ENCODE measurements at places on chromosomes 7 and 10.

DNA sequence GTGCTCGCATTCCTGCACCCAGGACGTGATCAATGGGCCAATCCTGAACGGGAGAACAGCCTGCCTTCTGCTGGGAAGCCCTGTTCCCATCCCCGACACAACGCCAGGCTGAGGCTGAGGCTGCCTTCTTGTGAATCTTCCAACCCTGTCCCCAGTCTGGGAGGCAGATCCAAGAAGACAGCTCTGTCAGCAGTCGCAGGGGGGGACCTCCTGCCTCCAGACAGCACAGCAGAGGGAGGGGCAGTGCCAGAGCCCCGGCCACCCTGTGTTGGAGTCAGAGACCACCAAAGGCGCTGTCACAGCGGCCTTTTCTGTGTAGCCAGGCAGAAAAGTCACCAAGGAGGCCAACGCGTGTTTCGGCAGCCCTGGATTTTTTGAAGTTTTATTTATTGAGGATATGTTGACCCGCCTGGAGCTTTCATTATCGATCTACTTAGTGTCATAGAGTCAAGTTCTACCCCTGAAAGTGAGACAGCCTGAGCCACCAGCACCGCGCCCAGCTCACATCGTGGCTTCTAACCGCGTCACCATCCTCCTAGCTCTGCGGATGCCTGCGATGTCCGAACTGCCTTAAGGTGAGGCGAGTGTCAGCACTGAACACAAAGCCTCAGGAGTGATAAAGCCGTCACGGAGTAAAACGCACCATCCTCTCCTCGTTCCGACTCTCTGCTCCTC is 86.1 kb downstream of the PTPRN2 start:
- no peak for DNase-seq

- no peak for DNase-seq
Observed at GRCh38 chr10:103451831-103452505, at the start of gene CALHM2. TSS of gene CALHM2 (minus strand) at chr10:103452370. CDS start at chr10:103449941, 2,429 bp downstream.

GRCh38 chr10:31359979-31360378 is 41.0 kb downstream of the ZEB1 start:
- no peak for DNase-seq

DNA sequence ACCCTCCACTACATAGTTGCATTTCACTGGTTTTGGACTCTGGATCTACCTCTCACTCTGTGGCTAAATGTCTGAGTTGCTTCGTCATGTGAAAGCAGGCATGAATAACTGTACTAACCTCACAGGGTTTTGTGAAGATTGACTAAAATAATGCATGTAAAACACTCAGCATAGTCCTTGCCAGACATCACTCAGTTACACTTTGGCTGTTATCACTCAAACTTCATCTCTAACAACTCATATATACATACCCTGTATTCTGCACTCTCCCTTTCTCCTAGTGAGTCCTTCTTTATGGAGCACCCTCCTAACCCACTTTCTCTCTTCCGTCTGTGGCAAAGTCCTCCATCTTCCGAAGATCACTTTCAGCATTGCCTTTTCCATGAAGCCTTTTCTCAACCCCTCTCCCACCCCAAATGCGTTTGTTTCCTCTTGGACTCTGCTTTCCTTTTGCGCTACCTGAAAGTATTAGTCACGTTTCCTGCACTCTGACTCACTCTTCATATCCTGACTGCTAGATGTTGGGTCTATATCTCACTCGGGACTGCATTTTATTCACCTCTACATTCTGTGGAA is 72.6 kb downstream of the OSBPL3 start:
- no peak for DNase-seq

DNA sequence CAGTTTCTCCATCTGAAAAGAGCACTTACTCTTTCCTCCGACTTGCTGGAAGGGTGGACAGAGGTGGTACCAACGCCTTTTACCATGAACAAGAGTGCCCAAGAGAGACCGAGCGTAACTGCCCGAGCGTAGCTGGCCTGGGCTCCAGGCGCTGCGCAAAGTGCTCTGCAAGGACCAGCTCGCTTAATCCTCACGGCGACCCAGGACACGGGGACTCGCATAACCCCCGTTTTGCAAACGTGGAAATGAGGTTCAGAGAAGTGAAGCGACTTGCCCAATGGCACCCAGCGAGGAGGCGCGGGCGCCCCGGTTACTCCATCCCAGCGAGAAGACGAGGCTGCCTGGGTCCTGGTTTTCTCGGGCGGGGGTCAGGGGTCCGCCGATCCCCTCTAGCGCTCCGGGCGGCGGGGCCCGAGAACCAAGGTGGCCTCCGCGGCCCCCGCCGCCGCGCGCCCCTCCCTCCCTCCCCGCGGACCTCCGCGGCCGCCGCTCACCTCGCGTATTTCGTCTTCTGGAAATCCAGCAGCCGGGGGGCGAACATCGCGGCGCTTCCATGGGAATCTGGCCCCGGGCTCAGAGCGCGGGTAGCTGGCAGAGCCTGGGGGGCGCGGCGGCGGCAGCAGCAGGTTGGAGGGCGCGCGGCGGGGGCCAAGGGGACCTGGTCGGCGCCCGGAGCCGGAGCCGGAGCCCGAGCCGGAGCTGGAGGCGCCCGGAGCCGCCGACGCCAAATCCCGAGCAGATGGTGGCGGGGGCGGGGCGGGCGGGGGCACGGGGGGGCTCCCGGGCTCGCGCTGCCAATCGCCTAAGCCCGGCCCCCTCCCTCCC is at the start of gene MMD2:
MMD2 (minus strand) TSS at position 711 of the 825 bp plus-strand sequence; CDS start at position 541, 170 bp downstream.
- no peak for DNase-seq

DNA sequence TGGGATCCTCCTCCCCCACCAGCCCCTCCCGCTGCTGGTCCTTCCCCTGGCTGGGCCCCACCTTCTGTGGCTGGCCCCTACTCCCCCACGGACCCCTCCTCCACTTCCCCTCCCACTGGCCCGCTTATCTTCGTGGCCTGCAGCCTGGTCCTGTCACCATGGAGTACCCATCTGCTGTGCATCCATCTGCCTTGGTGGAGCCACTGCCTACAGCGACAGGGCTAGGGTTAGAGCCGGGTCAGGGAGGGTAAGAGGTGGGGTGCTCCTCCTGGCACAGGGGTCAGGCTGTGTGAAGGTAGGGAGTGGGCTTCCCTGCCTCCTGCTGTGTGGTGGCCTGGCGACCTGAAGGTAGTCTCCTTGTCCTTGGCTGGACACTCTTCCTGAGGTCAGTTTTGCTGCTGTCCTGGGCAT is 5.2 kb downstream of the ADCY1 start:
- no peak for DNase-seq

GRCh38 chr10:101130984-101131961 is at the start of gene TLX1:
TSS of gene TLX1 (plus strand) at chr10:101131300. CDS start at chr10:101131542, 242 bp downstream.
- no peak for DNase-seq

GRCh38 chr7:153381275-153382040 is 621.9 kb downstream of the ACTR3B start:
- DNase-seq: no peak

DNA sequence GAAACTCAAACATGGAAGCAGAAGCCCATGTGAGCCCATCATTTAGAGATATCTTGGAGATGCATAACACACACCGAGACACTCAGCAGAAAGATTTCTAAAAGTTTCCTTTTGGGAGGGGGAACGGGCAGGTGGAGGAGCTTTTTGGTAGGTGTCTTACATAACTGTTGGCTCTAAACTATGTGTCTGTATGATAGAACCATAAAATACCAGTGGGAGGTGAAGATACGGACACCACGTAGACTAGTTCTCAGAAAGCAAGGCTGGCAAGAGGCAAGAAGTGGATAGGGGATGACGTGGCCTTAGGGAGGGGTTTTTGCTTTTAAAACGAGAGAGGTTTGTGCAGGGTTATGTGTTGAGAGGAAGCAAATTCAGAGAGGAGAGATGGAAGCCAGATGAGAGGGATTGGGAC is 36.5 kb downstream of the IL15RA start:
- DNase-seq: no peak

- no peak for DNase-seq
Observed at GRCh38 chr7:28608731-28609130, 196.4 kb downstream of the CREB5 start.

GRCh38 chr7:101943889-101944600 is 126.6 kb downstream of the CUX1 start:
- DNase-seq: no peak

DNA sequence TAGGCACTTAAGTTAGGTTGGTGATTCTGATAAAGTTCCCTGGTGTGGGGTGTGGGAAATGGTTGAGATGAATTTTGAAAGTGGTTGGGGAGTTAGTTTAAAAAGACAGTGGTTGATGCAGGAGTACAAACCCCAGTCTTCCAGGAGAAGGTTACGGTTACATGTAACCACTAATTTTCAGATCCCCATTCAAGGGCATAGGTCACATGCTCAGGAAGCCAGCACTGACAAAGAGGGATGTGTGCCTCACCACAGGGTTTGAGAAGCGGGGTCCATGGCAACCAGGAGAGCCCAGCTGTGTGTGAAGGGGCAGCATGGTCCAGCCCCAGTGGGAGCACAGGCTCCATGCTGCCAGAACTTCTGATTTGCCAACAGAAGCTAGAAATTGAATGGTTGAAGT is 144.2 kb downstream of the MDFIC start:
- no peak for DNase-seq

- DNase-seq: no peak
Observed at GRCh38 chr10:70286616-70287015, 2.8 kb upstream of the NPFFR1 start.

DNA sequence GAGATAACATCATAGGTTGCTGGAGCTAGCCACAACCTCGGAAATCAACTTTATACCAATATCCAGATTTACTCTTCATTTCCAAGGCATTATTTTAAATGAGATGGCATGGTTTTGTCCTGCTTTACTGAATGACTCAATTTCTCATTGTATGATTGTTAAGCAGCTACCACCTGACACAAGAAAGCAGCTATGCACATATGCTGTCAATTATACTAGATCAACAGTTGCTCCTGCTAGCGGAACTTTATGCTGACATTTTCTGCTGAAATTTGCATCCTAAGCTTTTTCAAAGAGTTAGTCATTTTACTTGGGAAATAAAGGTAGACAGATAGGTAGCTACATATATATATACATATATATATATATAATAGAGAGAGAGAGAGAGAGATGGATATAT is 8.9 kb upstream of the CH25H start:
- DNase-seq: no peak

DNA sequence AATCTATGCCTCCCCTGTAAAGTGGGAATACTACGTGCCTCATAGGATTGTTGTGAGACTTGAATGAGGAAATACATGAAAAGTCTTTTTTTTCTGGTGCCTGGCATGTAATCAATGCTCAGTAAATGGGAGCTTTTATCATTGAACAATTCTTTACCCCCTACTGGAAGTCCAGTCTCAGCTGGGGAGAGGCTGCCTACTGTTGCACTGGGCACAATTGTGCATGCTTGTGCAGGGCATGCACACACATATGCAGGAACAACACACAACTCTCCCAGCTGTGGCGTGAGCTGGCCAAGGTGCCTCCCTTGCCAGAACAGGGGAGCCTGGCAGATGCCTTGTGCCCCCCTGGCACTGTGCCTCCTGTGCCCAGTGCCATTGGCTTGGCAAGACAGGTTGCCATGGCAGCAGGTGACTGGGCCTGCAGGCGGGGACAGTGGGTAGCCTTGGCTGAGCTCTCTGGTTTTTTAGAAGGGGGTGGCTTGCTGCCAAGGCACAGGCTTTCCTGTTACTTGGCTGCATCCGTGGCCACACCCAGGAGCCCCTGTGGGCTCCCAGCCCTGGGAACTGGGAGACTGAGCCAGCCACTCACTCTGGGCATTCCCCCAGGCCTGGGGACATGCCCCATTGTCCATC is 16.1 kb upstream of the PALD1 start:
- DNase-seq: no peak

GRCh38 chr7:114416129-114416990 is 1.7 kb downstream of the FOXP2 start:
- no peak for DNase-seq

Measured in fibroblast of skin of left biceps (primary cell).